ENCODE measurements at places on chromosomes 1 and 21. TPM values are rescaled to one million over a fixed set of nuclear protein-coding genes. Genes with fewer than 3 reads are reported as not detected.
A peak's percentile ranks its signal among the peaks of the same experiment; 100 is the strongest.

GRCh38 chr1:160225345-160225744 is 20.2 kb downstream of the PEA15 start:
- no peak for DNase-seq

DNA sequence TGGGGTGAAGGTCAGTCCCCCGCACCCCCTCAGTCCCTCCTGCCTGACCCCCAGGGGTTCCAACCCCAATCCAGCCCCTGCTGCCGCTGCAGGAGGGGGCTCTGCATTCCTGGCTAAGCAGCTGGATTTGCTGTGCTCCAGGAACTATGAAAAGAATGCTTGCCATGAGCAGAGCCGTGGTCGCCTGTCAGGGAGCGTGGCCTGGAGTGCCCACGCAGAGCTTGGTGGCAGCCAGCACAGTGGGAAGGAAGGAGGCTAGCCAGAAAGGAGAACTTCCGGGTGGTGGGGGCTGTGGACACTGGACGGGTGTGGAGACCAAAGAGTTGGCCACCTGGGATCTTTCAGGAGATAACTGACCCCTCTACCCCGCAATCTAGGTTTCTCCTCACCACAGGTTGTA is 5.6 kb downstream of the COL8A2 start:
- no peak for DNase-seq

DNA sequence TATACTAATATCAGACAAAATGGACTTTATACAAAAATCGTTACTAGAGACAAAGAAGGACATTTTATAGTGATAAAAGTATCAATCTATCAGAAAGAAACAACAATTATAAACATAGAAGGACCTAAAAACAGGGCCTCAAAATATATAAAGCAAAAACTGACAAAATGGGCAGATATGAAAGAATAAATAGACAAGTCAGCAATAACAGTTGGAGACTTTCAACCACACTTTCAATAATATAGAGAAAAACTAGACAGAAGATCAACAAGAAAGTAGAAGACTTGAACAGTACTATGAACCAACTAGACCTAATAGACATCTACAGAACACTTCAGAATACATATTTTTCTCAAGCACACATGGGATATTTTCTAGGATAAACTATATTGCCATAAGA is 52.4 kb downstream of the MIS18A start:
- DNase-seq = no peak

Gene NBPF19
- 29.1 TPM for total RNA-seq

- no peak for DNase-seq
Observed at GRCh38 chr1:84947536-84948410, 49.1 kb downstream of the MCOLN2 start.

DNA sequence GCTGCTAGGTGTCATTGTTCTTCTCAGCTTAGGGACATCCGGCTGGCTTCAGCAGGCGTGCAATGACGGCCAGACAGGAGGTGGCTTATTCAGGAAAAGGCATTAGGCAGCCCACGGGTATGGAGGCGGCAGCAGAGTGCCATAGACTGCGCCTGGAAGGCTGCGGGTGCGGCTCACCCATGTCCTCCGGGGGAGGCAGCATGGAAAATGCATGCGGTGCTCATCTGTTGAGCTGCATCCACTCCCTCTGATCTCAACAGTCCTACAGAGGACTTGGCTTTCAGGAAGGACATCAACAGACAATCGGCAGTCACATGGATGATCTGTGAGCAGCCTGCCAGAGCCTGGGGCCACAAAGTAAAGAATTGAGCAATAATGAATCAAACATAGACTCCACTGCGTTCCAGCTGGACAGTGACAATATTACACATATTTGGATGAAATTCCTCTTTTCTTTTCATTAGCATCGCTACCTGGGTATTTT is 42.9 kb downstream of the UMODL1 start:
- no peak for DNase-seq

DNA sequence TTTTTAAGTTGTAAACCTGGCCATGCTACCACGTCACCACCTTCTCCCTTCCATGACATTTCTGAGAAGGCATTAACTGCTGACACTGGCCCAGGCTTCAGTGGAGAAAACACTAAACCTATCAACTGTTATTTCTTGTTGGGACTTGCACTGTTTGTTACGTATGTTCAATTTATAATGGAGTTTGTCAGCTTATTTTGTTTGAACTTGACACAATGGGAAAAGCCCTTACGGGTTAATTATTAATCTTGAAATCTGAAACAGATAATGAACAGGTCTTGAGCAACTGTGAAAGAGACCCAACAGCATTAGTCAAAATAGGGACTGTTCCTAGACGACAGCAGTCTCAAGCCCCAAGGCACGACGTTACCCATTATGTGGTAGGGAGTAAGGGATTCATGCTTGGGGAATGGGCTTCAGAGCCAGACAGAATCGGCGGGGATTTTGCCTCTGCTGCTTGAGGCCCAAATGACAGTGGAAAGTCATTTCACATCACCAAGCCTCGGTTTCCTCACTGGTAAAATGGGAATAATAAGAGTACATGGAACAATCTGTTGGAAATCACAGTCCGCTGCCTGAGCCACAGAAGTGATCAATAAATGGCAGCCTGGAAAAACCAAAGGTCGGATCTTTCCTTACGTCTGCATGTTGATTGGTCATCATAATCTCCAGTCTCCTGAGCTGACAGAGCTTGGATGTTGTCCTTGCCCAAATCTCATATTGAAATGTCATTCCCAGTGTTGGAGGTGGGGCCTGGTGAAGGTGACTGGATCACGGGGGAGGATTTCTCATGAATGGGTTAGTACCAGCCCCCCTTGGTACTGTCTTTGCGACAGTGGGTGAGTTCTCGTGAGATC is 44.5 kb downstream of the TIAM1 start:
- DNase-seq = peak; percentile 50

GRCh38 chr1:24984800-24985522 is 54.9 kb upstream of the RUNX3 start:
- no peak for DNase-seq

- DNase-seq = no peak
Observed at GRCh38 chr21:36129219-36129618, 5.7 kb upstream of the CBR3 start.

DNA sequence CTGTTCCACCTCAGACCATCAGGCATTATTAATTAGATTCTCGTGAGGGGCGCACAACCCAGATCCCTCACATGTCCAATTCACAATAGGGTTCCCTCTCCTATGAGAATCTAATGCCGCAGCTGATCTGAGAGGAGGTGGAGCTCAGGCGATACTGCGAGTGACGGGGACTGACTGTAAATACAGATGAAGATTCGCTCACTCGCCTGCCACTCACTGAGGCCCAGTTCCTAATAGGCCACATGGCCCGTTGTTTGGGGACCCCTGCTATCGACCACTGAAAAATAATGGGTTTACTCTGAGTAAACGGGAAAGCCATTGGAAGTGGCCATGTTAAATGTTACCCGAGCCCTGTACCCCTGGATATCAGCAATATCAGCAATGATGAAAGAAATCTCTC is 65.9 kb downstream of the GRIK1 start:
- DNase-seq = no peak

Gene CYP2J2
- 3.1 TPM for total RNA-seq

GRCh38 chr1:195897076-195897475 is 711.2 kb downstream of the KCNT2 start:
- no peak for DNase-seq

Gene FCAMR
- total RNA-seq = 2.2 TPM

- no peak for DNase-seq
Observed at GRCh38 chr1:6592441-6592840, 10.2 kb downstream of the KLHL21 start.

Gene KRTAP7-1
- 10.1 TPM for total RNA-seq

Gene ACTN2
- total RNA-seq = 1.4 TPM

- peak; percentile 39 for DNase-seq
Observed at GRCh38 chr1:8421721-8422120, 103.8 kb downstream of the SLC45A1 start.

GRCh38 chr1:178121883-178122282 is 28.0 kb downstream of the RASAL2 start:
- no peak for DNase-seq

DNA sequence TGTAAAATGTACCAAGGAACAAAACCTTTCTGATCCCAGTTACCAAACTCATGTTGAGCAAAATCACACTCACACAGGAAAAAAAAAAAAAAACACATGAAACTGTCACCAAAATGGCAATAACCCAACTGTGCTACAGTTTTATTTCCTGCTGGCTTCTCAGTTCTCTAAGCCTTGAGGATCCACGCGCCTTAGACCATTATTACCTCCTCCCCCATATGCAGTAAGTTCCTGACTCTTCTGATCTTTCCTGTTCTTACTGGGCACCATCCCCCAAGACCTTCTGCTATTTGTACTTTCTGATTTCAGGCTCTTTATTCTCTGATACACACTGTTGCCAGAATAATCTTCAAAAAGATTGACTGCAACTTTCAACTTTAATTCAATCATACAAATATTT is 79.6 kb downstream of the SLC45A1 start:
- DNase-seq = no peak

Data from umbilical cord (tissue), 2 donors.